ENCODE measurements at places on chromosomes 3 and 15. TPM values are rescaled to one million over a fixed set of nuclear protein-coding genes. Genes with fewer than 3 reads are reported as not detected.

DNA sequence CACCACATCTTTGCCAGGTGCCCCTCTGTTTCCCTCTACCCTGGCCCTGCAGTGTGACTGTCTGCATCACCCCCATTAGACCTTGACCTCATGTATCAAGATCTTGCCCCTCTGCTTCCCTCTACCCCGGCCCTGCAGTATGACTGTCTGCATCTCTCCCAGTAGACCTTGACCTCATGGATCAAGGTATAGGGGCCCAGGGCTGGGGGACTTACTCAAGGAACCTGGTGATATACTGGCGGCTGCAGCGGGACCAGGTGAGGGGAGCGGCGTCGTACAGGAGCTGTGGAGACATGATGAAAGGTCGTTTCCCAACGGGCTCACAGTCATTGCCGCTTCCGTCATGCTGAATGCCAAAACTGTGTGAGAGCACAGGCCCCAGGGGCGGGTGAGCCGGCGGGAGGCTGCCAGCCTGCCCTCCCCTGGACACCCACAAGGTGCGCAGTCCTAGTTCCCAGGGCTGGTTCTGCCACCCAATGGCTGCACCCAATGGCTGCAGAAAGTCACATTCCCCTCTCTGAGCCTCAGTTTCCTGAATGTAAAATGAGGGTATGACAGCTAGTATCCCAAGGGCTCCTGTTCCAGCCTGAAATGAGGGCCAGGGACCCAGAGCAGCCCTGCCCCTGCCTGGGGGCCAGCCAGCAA lies 23.1 kb downstream of the ADAMTS7 start:
- no peak for DNase-seq

DNA sequence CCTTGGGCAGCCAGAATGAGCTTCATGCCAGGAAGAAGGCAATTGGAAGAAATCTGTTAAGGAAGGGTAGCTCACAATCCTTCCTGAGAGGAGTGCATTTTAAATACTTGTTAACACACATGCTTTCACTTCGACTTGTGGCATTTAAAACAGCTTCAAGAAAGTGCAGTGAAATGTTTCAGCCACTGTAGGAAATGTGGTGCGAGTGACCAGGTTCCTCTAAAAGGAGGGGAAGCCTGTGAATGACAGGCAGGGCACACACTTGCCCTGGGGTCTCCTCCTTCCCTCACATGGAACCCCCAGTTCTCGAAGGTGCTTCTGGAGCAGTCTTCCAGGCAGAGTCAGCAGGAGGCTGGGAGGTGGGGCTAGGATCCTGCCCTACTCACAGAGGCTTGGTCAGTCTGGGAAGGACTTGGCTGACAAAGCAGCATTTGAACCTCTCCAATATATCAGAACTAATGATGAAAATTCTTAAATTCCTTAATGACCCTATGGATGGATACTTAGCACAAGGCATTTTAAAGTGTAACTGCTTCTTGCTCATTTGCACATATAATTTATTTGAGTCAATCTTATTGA lies 358.6 kb downstream of the CHST2 start:
- no peak for DNase-seq

- no peak for DNase-seq
These were observed 58.0 kb upstream of the HERC1 start for GRCh38 chr15:63891768-63892133.

- no peak for DNase-seq
These were observed 5.0 kb downstream of the ITGB5 start for GRCh38 chr3:124881976-124882697.

GRCh38 chr3:69354948-69355347 lies 30.9 kb downstream of the FRMD4B start:
- no peak for DNase-seq

DNA sequence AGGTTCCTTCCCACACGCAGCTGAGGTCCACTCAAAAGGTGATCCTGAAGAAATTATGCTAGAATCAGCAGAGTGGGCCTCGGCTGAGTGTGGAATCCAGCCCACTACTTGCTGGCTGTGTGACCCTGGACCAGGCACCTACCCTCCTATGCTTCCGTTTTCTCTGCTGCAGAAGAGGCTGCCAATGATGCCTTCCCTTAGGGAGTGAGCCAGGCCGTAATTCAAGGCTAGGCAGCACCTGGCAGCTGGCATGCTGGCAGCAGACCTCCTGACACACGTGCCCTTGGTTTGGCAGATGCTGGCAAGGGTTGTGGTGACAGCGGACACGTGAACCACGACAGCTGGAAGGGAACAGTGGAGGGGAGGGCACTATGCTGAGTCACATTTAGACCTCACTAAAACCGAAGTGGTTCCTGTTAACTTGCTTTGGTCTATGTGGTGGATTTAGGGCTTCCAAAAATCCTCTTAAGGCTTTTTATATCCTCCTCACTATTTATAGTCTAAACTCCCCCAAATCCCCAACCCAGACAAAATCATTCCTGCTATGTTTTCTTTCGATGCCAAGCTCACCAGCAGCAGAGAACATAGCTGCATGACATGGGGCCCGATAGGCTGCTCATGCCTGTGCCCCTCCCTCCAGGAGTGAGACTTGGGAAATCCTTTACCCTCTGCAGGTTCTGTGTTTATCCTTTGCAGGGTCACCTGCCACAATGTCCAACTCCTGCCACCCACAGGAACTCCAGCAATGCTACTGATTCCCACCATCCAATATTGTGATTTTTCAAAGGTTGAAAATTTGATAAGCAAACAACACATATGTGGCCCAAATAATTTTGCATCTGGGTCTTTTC lies 10.6 kb upstream of the PCSK6 start:
- DNase-seq = no peak

The SAMMSON gene
- total RNA-seq = not detected

Data from HT-29 (cell line).